Stimulated activated naive CD8-positive, alpha-beta T cell treated with anti-CD3 and anti-CD28 coated beads, Interleukin-15, Interleukin-2, amounts not matched to agents 100 U/mL and 50 U/mL, for 24 hours (primary cell): ENCODE measurements at places on chromosomes 7 and 10.
A peak's percentile ranks its signal among the peaks of the same experiment; 100 is the strongest.

DNA sequence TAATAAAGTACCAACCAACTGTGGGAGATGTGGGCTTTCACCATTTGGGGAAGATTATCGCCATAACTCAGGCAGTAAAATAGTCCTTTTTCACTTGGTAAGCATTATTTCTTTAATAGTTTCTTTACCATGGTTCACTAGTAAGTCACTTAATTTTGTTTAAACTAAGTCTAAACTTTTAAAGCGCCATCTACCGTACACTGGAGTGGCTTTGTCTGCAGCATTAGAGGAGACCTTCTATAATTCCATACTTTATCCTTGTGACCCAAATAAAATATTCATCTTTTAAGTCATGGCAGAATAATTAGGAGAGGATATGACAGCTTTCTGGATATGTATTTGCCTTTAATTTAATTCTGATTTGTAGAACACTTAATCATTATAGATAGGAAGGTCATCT lies 468.0 kb downstream of the MAGI2 start:
- no peak for DNase-seq

GRCh38 chr10:112247791-112248190 lies 35.4 kb upstream of the TECTB start:
- no peak for DNase-seq

DNA sequence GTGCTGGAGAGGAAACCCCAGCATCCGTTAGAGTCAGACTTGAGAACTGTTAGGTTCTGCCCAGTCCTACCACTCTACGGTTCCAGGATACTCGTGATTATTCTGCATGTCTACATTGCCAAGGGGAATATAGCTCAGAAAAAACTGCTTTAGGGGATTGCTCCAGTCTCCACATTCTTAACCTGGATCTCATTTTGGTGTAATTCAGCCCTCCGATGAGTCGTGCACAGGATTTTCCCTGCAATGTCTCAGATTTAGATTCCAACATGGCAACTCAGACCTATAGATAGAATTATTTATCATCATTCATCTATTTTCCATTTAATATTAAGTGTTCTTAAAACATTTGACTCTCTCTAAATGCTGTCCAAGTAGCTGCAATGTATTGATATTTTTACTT lies 121.1 kb upstream of the ZEB1 start:
- DNase-seq, result no peak

- DNase-seq, result peak; percentile 67
Measured at GRCh38 chr10:100510533-100511308, 8.9 kb downstream of the SEC31B start.

- no peak for DNase-seq
Measured at GRCh38 chr7:85620936-85621685, 434.3 kb upstream of the SEMA3D start.

DNA sequence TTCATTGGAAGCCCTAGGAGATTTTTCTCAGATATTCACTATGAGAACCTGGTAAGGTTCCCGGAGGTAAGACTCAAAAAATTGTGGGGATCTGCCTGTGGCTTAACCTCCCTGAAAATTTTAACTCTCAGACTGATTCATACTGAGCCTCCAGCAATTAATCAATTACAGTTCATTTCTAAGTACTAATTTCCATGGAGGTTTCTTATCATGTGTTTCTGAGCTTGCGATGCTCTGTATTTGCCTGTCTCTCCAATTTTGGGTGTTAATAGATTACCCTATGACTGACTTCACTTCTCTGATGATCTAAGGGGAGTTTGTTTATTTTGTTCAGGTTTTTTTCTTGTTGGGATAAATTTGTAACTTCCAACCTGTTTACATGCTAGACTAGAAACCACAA lies 215.4 kb upstream of the TMEM196 start:
- no peak for DNase-seq

- DNase-seq, result peak; percentile 6
Measured at GRCh38 chr7:131606346-131607290, 50.2 kb upstream of the PODXL start.

DNA sequence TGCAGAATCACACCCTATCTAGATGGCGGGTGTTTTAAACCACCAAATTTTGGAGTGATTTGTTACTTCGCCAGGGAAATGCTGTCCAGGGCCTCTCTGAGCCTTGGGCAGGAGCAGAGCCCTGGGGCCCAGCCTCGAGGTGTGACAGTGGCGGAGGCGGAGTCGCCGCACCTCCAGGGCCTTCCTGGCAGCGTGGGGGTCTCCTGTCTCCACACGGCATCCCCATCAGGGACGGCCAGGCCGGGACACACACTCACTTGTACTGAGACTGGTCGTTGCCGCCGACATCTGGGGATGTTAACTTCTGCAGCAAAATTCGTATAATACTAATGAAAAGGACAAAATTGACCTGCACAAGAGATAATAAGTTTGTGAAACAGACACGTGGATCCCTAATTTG lies 110.7 kb downstream of the VIPR2 start:
- no peak for DNase-seq

GRCh38 chr7:91054374-91054773 lies 209.9 kb upstream of the FZD1 start:
- no peak for DNase-seq

DNA sequence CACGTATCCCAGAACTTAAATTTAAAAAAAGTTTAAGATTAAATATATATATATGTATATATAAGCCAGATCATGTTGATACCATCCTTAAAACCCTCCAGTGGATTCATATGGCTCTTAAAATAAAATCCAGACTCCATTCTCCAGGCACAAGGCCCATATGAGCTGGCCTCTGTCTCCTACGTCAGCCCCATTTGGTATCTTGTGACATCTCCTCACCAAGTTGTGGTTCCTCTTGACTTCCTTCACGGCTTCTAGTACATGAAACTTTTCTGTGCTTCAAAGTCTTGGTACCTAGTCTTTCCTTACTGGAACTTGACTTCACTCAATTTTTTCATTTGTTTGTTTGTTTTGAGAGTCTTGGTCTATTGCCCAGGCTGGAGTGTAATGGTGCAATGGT lies 61.3 kb downstream of the PRLHR start:
- no peak for DNase-seq

DNA sequence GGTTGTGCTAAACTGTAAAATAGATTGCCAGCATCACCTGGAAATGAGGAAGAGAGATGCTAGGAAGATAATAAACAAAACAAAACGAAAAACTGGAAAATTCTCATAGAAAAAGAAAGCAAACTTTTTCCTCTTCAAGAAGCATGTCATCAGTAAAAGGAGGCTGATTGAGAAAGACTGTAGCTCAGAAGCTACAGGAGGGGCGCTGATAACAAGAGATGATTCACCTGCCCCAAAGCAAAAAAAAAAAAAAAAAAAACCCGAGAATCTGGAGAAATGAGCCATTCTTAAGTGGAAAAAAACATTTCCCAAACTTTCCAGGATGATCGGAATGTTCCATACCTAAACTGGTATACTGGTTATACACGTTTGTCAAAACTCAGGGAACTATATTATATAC lies 130.5 kb upstream of the C1QL3 start:
- DNase-seq, result no peak

DNA sequence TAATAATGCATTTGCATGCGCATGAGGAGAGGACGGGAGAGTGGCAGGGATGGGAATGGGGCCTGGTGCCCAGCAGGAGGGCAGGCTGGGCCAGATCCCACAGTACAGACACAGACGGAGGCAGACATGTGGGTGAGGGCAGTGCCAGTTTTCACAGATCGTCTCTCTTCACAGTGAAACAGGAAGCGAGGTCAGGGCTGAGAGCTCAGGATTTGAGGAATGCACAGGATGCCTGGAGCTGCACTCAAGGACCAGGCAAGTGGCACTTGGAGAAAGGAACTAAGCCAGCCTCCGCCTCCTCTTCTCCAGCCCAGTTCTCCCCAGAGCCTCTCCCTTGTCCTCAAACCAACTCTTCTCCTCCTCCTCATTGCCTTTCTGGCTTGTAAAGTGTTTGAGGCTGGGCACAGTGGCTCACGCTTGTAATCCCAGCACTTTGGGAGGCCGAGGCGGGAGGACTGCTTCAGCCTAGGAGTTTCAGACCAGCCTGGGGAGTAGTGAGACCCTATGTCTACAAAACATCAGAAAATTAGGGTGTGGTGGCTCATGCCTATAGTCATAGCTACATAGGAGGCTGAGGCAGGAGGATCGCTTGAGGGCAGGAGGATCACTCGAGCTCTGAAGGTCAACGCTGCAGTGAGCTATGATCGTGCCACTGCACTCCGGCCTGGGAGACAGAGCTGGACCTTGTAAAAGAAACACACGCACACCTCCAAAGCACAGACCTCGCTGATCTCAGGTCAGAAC lies 115.2 kb downstream of the HIP1 start:
- DNase-seq, result no peak

DNA sequence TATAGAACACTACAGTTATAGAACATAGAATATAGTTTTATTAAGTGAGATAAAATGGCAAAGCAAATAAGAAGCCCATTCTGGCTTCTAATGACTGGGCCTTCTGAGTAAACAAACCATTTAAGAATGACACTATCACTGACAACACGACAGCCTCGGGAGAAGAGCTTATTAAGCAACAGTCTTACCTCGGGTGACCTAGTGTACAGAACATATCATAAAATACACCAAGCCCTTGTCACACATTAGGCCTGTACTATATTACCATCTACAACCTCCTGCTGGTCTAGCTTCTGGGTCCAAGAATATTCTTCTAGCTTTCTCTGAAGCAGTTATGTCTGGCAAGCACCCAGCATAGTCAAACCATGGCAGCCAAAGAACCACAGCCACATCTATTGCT lies 32.0 kb downstream of the CCDC186 start:
- DNase-seq, result no peak

- no peak for DNase-seq
Measured at GRCh38 chr10:63713191-63714144, 192.3 kb downstream of the REEP3 start.

GRCh38 chr7:69599286-69599954 lies 1.1 kb downstream of the AUTS2 start:
- no peak for DNase-seq

DNA sequence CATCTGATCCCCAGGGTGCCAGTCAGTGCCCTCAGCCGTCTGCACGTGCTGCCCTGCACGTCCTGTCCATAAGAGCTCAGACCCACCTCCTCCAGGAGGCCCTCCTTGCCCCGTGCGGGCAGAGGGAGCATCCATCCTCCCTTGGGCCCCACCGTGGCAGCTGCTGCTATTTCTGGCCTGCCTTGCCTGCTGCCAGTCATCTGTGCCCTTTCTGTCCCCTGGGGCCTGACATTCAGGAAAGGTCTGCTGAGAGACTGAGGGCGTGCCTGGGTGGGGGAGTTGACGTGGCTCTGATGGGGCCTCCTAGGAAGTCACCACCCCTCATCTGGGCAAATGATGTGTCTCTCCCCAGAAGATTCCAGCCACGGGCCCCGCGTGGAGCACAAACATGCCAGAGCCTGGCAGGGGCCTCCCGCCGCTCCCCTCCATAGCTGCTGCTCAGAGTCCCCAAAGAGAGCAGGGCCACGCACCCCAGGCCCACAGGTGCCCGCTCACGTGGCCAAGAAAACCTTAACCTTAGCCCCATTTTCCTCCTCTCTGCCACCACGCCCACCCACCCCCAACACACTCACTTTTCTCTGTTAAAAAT lies 21.8 kb downstream of the DPYSL4 start:
- DNase-seq, result no peak

DNA sequence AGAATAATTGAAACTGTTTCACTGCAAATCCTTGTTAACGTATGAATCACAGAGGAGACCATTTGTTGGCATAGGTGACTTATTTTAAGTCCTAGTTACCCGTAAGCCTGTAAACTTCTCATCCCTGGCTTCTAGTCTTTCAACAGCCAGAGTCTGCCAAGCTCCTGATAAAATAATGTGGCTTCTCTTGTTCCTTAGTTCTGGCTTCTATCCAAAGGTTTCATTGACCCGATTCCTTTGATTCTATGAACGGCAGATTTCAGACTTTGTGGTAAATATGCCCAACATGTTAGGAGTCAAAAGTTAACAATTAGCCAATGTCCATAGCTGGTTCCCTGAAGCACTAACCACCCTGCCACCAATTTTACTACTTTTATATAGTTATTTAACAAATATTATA lies 23.3 kb downstream of the DNAH11 start:
- DNase-seq, result no peak

DNA sequence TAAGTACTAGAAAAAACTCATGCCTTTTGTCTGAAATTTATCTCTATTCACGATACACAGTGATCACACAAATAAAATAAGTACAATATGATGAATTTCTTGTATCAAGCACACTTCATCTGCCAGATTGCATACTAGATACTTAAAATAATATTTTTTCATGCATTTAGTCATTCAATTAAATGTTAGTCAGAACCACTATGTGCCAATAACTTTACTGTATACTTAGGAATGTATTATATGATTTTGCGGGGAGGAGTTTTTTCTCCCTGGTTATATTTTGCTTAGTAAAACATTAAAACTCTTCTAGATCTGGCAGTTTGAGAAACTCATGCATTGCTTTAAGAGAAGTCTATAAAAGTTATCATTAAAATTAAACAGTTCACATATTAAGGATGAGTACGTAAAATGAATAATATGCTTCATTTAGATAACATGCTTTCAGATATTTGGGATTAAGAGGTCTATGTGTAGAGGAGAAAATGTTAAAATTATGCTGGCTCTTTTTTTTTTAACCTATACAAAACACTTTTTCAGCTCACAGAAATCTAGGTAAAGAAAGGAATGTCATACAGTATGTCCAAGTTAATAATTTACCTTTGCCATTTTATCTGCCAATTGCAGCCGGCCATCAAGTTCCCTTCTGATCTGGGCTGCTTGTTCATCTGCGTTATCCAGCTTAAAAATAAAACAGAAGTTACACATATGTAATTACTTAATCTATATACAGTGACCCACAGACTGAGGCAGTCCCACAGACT lies 70.1 kb downstream of the RNF133 start:
- no peak for DNase-seq

DNA sequence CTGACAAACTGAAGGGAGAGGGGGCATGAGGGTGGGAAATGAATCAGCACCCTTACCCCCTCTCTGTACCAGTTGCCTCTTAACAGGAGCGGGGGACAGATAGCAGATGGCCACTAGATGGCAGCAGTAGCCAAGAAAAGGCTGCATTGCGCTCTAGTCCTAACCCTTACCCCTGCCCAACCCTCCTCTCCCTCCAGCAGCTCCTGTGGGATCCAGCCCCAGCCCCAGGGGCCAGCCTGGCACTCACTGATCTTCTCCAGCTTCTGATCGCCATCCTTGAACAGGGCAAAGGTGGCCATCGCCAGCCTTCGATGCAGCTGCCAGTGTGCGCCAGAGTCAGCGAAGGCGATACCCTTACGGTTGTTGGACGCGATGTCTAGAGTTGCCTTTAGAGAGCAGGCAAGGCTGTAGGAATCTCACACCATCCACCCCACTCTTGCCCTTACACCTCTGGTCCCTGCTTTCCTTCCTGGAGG lies 2.2 kb downstream of the CYP17A1 start:
- DNase-seq, result peak; percentile 80

DNA sequence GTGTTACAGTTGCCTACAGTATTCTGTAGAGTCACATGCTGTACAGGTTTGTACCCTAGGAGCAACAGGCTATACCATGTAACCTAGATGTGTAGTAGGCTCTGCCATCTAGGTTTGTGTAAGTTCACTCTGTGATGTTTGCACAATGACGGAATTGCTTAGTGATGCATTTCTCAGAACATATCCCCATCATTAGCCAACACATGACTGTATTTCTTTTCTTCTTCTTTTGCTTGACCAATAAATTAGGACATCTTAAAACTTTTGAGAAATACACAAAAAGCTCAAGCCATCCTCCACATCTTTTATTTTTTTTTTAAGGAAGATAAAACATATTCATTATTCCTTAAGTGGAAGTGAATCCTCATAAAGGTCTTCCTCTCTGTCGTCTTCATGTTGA lies 5.4 kb upstream of the PFKFB3 start:
- no peak for DNase-seq

- DNase-seq, result no peak
Measured at GRCh38 chr10:131645756-131646155, 255.1 kb upstream of the PPP2R2D start.

- peak; percentile 50 for DNase-seq
Measured at GRCh38 chr7:24965831-24966708, 13.9 kb downstream of the OSBPL3 start.
